CD8-positive, alpha-beta memory T cell (primary cell): ENCODE measurements at places on chromosomes 12 and 14.

GRCh38 chr14:99681832-99682148 lies 2.3 kb upstream of the CYP46A1 start:
- DNase-seq, result no peak

DNA sequence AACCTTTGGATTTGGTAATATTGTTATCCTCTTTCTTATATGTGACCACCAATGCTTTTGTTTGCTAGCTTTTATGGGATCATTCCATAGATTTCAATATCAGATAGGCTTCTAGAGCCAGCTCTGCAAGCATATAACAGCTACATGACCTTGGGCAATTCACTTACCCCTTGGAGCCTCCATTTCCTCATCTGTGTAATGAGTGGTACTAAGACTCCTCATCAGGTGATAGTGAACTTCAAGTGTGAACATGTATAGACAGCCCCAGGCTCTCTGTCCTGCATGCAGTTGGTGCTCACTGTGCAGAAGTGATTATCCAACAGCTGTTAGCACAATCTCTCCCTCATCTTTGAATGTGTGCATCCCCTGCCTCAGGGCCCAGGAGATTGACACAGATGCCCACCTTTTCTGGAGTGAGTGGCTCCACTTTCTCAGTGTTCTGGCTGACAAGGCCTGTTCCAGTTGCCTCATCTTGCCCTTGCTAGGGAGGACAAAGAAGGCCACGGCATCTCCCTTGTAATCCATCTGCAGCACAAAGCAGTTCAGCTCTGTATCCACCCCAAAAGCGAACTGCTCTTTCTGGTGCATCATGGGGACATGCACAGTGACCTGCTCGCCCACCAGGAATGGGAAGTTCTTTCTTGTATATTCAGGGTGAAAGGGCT lies 9.2 kb downstream of the SERPINA9 start:
- no peak for DNase-seq

- no peak for DNase-seq
These were observed 26.4 kb upstream of the NUDT14 start for GRCh38 chr14:105207460-105207901.

GRCh38 chr14:56657604-56658003 lies 78.0 kb downstream of the TMEM260 start:
- DNase-seq, result no peak

GRCh38 chr12:26651566-26652188 lies 181.3 kb downstream of the ITPR2 start:
- DNase-seq, result no peak

DNA sequence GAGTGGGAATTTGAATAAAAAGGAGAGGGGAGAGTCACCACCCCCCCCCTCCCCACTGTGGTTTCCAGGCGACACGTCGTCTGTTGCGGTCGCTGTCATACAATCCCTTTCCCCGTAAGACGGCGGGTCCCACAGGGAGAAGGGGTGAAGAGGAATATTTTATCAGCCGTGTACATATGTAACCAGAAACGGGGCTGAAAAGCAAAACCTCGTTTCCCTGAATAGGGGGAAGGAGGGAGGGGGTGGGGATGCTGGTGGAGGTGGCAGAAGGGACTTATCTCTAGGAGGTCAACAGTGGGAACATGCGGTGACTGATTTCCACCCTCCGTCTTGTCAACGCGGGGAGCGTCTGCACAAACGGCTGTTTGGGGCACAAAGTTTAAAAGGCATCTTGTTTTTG lies 171.4 kb downstream of the RBM19 start:
- no peak for DNase-seq

- no peak for DNase-seq
These were observed 9.9 kb downstream of the BCL7A start for GRCh38 chr12:122031342-122032216.

- no peak for DNase-seq
These were observed 29.8 kb downstream of the GPATCH2L start for GRCh38 chr14:76181546-76181945.

DNA sequence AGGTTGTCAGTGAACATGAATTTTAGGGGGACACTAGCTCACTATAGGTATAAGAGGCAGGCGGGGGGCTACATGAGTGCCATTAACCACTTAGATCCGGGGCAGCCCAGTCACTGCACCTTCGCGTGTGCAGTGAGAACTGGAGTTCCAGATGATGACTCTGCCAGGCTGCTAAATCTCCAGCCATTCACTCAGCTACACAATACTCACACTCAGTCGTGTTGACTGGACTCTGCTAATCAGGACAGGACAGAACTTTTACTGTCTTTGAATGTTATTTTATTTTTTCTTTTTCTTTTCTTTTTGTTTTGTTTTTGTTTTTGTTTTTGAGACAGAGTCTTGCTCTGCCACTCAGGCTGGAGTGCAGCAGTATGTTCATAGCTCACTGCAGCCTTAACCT lies 465.6 kb downstream of the AACS start:
- DNase-seq, result no peak

GRCh38 chr14:101082036-101082435 lies 178.5 kb upstream of the RTL1 start:
- DNase-seq, result no peak

GRCh38 chr14:104800015-104800770 lies 708 bp upstream of the ZBTB42 start:
- DNase-seq, result peak; percentile 89

GRCh38 chr14:71204231-71204630 lies 297.0 kb downstream of the PCNX1 start:
- DNase-seq, result no peak

GRCh38 chr12:2739832-2740641 lies 54.7 kb upstream of the FKBP4 start:
- no peak for DNase-seq

DNA sequence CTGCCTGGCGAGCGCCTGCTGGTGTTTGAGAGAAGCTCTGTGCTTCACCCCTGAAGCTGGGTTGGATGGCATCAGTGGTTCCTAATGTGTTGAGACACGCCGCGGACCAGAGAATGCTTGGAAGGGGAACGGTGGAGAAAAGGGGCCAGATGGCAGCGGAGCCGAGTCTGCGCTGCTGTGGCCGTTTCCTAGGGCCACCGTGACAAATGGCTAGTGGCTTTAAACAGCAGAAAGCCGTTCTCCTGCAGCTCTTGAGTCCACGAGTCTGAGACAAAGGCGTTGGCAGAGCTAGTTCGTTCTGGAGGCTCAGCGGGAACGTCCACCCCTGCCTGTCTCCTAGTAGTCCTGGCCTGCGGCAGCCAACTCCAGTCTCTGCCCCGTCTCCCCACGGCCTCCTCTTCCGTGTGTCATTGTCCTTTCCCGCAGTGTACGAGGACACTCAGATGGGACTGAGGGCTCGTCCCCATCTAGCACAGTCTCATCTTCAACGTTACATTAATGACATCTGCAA lies 103.6 kb downstream of the ADGRD1 start:
- DNase-seq, result no peak

GRCh38 chr14:66137081-66137480 lies 349.1 kb upstream of the CCDC196 start:
- no peak for DNase-seq

DNA sequence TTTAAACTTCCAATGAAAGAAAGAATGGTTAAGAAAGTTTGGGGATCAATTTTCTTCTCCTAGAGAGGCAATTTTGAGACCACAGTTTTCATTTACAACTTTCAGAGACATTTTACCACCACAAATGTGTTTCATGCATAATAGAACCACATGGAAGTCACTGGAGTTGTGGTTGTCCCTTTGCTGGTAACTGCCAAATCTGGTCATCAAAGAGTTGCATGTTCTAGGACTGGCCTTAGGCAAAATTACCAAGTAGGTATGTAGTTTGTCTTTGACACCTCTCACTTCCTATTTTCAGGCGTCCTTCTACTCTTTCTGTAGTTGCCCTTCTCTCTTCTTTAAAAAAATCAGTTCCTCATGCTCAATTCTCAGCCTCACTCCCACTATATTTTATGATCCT lies 54.3 kb upstream of the TMX1 start:
- DNase-seq, result no peak

DNA sequence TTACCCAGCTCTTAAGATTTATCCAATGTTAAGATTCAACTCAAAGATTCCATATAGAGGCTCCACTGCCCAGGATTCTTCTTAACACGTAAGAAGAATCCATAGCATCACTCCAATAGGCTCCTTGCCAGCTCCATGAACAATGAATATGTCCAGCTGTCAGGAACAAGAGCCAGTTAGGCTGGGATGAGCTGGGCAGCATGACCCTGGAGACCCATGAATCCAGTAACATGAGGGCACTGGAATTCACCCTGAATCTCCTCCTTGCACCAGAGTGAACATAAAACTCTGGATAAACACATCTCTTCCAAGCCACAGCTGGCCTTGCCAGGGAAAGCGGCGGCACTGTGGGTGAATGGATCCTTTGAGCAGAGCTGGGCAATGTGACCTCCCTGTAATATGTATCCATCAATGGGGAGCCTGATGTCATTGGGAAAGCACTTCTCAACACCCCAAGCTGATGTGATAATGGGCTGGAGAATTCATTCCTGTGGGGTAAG lies 24.4 kb upstream of the TC2N start:
- no peak for DNase-seq

DNA sequence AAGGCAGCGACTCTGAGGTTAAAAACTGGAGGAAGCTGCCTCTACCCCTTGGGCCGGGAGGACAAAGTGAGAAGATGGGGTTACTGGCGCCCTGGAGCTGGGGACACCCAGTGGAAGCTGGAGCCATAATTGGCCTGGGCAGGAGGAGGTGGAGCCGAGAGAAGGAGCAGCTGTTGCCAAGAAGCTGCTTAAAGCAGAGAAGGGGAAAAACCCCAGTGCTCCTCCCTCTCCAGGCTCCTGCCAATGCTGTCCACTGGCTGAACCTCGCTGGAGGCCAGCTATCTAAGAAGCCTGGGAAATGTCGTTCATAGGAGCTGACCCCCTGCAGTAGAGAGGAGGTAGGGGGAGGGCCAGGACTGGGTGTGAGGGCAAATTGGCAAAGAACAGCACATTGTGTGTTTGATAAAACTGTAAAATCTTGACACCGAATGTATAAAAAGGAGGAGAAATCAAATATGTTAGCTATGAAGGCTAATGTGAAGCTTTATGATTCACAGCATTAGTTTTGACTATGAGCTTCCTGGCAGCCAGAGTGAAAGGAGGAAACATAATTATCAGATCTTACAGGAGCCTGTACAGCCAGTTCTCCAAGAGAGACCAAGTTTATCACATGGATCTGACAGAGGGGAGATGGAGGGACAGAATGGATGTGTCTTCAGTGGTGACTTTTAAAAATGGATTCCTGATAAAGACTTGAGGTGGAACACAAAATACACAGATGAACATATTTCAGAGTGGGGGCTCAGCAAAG lies 9.5 kb downstream of the HHIPL1 start:
- DNase-seq, result no peak

DNA sequence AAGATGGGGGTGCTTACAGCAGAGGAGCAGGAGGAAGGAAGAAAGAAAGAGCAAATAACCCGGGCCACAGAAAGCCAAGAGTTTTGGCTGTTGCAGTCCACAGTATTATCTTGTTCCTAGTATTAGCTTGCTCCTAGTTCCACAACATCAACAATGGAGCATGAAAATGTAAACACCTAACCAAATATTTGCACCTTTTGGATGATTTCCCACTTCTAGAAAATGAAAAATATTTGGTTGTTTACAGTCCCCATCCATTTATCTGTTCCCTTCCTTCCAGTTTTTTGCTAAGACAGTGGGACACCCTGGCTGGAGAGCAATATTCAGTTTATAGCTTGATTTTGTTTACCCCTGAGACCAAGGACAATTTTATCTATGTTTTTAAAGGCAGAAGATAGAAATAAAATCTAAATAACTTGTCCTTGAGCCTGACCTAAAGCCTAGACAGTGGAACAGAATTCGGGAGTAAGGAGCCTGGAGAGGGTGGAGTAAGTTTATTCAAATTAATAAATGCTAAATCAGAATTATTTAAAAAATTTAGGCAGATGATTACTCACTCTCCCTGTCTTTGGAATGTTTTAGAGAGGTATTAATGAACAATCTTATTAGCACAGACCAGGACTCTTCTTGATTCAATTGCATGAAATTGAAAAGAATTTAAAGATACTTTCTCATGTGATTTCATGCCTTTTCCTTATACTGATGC lies 51.6 kb downstream of the RESF1 start:
- no peak for DNase-seq
